AG08395 (cell line): ENCODE measurements at places on chromosomes 12 and 14.

DNA sequence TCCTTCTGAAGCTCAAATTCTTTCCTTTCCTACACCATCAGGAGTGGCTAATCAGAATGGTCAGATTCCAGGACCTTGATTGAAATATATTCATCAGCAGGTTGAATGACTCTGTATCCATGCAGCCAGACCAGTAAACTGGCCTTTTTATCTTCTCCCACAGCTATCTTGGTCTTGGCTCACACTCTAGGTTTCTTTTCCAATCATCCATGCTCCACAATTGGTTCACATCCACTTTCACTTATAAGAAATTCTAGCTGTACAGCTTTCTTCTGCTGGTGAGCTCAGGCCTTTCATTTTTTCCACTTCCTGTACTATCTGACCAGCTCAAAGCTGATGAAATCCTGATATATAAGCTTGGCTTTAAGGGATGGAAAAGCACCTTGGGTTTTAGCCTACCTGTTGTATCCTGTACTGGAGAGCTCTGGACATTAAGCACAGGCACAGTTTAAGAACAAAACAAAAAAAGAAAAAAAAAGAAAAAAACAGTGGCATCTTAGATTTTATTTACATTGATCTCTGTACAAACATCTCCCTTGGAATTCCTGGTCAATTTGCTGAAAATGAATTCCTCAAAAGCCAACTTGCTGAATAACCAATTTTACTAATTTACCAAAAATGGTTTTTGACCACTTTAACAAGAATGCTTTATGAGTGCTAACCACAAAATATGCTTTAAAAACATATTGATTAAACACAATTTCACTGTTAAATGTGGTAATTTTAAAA lies 91.6 kb upstream of the PAWR start:
- DNase-seq = peak; percentile 28

DNA sequence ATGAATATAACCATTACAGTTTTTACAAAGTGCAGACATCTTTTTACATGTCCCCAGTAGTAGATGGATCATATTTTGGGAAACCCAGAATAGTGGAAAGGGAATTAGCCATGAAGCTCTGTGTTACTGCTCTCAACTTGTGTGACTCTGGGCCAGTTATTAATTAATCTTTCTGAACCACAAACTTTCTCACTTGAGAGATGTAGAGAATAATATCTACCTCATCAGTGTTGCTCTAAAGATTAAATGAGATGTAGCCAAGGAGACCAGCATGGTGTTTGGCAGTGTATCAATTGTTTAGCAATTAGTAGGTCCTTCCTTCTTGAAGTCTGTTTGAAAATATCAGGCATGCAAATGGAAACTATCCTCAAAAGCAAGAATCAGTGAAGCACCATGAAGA lies 169.2 kb downstream of the TMTC2 start:
- no peak for DNase-seq

DNA sequence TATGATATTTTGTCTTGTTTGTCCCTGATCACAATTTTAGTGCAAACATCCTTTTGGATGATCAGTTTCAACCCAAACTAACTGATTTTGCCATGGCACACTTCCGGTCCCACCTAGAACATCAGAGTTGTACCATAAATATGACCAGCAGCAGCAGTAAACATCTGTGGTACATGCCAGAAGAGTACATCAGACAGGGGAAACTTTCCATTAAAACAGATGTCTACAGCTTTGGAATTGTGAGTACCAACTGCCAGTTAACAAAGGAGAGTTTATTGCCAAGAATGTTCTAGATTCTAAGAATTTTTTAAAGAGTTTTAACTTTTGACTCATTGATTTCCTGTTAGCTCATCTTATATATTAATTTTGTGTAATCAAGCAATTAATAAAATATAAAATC lies 55.4 kb downstream of the IRAK3 start:
- DNase-seq = peak; percentile 20

- DNase-seq = no peak
Measured at GRCh38 chr12:53443955-53444354, 2.4 kb downstream of the PRR13 start.

- DNase-seq = peak; percentile 89
Measured at GRCh38 chr14:89425931-89426330, 8.9 kb upstream of the FOXN3 start.

GRCh38 chr14:106390401-106390800 lies 864.0 kb downstream of the TMEM121 start:
- DNase-seq = no peak

DNA sequence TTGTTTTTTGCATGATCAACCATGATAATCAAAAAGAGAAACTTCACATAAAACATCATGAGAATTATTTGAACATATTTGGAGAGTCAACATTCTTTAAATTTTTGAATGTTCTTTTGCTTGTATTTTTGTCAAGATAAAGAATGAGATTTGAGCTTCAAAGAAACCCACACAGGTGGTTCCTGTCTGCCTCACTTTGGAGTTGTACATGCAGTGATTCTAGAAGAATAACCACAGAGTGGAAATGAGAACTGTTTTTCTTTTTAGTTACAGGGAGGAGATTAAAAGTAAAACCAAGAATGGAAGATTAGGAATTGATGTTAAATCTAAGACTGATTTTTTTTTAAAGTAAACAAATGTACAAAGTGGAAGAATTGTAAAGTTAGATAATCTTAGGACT lies 2.3 kb upstream of the ZNF705A start:
- DNase-seq = no peak

GRCh38 chr14:23302290-23303225 lies at the start of gene PPP1R3E:
PPP1R3E (minus strand) TSS chr14:23302859; CDS start chr14:23302576, 283 bp downstream.
- peak; percentile 46 for DNase-seq

GRCh38 chr12:10027721-10028120 lies 2.8 kb upstream of the CLEC9A start:
- DNase-seq = peak; percentile 56

DNA sequence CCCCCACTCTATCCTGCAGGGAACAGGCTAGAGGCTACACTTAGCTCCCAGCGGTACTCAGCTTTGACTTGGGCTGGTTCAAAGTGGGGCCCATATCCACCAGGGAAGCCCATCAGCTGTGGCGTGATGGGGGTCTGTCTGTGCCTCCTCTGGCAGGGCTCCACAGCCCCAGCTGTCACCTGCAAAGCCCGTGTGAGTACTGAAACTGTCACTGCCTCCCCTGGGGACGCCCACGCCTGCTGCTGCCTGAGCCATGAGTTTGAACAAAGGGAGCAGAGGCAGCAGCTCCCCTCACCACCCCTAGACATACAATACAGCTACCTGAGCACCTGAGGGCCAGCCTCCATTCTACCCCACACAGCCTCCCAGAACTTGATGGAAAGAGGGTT lies 5.0 kb downstream of the REM2 start:
- DNase-seq = no peak

- DNase-seq = no peak
Measured at GRCh38 chr12:108964371-108965352, 56.2 kb downstream of the SVOP start.

GRCh38 chr14:53963320-53964227 lies 6.9 kb upstream of the BMP4 start:
- DNase-seq = peak; percentile 27

GRCh38 chr12:132327336-132328171 lies 1.8 kb downstream of the GALNT9 start:
- DNase-seq = peak; percentile 86

- DNase-seq = peak; percentile 53
Measured at GRCh38 chr12:132061197-132061596, 82.9 kb downstream of the DDX51 start.

DNA sequence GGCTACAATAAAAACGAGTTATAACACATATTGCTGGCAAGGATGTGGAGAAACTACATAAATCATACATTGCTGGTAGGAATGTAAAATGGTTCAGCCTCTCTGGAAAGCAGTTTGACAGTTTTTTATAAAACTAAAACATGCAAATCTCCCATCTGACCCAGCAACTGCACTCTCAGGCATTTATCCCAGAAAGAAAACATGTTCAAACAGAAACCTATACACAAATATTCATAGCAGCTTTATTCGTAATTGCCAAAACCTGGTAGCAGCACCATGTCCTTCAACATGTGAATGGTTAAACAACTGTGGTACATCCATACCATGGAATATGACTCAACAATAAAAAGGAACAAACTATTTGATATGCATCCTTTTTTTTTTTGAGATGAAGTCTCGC lies 10.1 kb upstream of the TMCC3 start:
- no peak for DNase-seq

DNA sequence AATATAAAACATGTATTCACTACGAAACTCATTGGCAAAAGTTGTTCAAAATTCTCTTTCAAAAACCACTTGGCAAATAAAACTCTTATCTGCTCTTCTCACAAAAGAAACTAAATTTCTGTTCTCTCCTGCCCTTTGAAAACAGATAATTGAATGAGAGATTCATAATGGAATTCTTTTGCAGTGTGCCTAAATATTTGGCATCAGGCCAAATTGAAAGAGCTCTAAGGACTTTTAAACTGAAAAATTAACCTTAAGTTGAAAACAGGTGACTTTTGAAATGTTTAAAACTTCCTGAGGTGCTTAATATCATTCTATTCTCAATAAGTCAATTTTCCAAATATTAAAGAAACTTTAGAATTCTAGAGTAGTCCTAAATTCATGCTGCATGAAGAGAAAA lies 136.4 kb downstream of the FSCB start:
- DNase-seq = no peak

DNA sequence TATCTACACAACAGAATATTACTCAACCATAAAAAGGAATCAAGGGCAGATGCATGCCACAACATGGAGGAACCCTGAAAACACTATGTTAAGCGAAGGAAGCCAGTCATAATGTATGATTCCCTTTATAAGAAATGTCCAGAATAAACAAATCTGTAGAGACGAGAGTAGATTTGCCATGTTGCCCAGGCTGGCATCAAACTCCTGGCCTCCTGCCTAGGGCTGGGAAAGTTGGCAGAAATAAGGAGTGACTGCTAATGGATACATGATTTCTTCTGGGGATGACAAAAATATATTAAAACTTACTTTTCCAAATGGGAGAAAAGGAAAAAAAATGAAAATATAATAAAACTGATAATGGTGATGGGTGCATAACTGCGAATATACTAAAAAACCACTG lies 10.9 kb downstream of the CLIP1 start:
- DNase-seq = no peak

- no peak for DNase-seq
Measured at GRCh38 chr14:41900644-41901043, 294.0 kb downstream of the LRFN5 start.

DNA sequence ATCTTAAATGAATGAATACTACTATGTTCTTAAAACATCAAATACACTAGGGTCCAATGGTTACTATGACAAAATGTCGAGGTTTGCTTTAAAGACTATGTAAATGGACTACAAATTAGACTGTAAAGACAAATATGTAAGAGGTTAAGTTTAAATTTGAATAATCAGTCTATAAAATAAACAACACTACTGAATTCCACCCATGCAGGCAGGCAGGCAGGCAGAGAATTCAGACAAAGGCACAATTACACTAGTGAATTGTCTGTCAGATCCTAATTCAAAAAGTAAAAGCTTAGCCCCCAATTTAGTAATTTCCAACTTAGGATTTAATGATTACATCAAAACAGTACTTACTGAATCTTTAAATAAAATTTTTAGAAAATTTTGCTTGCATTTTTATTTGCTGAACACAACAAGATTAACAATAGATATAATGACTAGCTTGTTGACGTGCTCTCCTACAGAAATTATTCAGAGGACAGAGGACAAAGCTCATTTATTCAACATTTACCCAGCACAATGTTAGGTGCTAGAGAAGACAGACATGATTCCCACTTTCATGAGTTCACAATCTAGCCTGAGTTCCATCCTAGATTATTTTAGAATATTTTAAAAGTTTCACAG lies 97.4 kb downstream of the CDK17 start:
- DNase-seq = no peak

- DNase-seq = no peak
Measured at GRCh38 chr12:82047446-82047845, 288.3 kb upstream of the PPFIA2 start.

GRCh38 chr12:122021193-122021821 lies 377 bp upstream of the BCL7A start:
- peak; percentile 28 for DNase-seq

DNA sequence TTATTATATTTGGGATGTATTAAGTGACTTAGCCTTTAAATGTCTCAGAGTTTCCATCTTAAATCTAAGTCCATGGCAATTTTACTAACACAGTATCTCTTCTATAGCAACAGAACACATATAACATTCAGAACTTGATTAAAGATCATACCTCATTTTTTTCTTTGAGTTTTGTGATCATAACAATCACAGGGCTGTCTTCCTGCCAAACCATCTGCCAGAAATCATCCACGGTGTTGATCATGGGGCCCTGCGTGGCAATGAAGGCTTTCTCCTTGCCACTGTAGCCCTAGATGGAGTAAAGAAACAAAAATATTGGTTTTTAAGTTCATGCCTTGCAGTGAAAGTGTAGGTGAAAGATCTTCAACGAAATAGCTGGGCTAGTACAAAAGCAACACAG lies 46.7 kb upstream of the PTPRB start:
- DNase-seq = no peak

- no peak for DNase-seq
Measured at GRCh38 chr14:63596998-63597658, 44.5 kb downstream of the WDR89 start.

- DNase-seq = no peak
Measured at GRCh38 chr12:43766291-43766690, 7.5 kb downstream of the IRAK4 start.

DNA sequence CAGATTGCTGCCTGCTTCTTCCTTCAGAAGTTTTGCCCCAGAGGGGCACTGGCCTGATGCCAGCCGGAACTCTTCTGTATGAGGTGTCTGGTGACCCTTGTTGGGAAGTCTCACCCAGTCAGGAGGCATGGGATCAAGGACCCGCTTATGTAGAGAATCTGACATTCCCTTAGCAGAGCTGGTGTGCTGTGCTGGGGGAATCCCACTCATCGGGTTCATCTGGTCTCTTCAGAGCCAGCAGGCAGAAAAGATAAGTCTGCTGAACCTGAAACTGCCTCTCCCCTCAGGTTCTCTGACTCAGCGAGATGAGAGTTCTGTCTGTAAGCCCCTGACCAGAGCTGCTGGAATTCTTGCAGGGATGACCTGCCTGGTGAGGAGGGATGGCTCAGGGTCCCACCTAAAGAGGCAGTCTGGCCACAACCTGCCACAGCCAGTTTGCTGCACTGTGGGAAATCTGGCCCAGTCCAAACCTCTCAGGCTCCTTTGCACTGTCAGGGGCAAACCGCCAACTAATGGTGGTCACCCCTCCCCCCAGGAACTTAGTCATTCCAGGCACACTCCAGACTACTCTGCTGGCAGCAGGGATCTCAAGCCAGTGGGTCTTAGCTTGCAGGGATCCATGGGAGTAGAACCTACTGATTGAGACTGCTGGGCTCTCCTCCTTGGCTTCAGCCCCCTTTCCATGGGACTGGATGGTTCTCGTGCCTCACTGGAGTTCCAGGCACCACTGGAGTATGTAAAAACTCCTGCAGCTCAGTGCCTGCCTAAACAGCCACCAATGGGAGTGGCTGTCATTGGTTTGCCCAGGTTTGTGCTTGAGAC lies 4.1 kb downstream of the CLEC2D start:
- peak; percentile 87 for DNase-seq
